ENCODE measurements at places on chromosomes 6 and 20.

DNA sequence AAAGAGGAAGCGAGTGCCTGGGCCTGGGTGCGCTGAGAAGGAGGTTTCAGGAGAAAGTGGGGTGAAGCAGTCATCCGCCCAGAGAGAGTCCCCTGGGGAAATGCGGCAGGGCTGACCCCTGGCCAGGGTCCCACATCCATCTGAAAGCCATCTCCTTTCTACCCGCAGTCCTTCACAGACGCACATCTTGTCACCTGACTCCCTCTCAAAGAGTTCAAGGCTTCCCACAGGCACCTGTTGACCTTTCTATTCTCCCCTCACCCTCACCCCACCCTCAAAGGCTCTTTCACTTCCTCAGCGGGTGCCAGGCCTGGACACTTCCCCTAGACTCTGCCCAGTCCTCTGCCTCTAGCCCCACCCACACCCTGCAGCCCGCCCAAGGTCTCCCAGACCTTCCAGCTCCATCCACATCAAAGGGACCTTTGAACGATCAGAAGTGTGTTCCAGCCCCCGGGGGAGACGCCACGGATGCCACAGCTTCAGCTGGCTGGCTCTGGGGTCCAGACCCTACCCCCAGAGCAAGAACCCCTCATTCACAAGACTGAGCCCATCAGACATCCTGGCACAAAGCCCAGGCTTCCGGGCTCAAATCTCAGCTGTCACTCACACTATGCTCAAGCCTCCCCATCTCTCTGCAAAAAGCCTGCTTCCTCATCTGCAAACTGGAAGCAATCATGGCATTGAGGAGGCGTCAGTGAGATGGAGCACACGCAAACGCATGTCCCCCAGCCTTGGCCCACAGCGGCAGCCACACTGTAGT lies 2.1 kb downstream of the CTSZ start:
- peak overlapping the region; percentile 70 for H3K4me3 ChIP-seq
- DNase-seq: peak; percentile 87
- H3K4me1 ChIP-seq: peaks cover 26% of the 10 kb centered on the region
- H3K27me3 ChIP-seq: no peaks in the 10 kb centered on the region
- peaks cover 25% of the 10 kb centered on the region for H3K36me3 ChIP-seq
- H3K27ac ChIP-seq: peak overlapping the region; percentile 83

- no peak for DNase-seq
- no peak overlapping the region for H3K4me3 ChIP-seq
- no peaks in the 10 kb centered on the region for H3K27me3 ChIP-seq
- no peak overlapping the region for H3K27ac ChIP-seq
These were observed 85.2 kb downstream of the ELOVL4 start for GRCh38 chr6:79862126-79862525.

DNA sequence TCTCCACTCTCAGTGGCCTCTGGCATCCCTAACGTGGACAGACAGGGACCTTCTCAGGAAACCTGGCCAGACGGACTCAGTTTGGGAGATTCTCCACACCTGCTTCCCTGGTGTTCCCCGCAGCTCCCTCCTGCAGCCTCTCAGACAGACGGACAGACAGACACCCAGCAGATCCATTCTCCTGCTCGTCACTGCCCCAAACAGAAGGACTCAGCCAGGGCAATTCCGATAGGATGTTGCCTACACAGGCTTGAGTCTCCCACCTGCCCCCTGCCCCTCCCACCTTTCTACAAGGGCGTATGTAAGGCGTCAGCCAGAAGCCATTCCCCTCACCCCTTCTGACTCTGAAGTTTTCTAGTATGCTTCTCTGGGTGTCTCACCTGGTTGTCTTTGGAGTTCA lies 428 bp downstream of the CCM2L start:
- H3K4me1 ChIP-seq: peaks cover 13% of the 10 kb centered on the region
- H3K27me3 ChIP-seq: no peaks in the 10 kb centered on the region
- H3K27ac ChIP-seq: peak overlapping the region; percentile 74
- no peaks in the 10 kb centered on the region for H3K36me3 ChIP-seq
- DNase-seq: no peak

DNA sequence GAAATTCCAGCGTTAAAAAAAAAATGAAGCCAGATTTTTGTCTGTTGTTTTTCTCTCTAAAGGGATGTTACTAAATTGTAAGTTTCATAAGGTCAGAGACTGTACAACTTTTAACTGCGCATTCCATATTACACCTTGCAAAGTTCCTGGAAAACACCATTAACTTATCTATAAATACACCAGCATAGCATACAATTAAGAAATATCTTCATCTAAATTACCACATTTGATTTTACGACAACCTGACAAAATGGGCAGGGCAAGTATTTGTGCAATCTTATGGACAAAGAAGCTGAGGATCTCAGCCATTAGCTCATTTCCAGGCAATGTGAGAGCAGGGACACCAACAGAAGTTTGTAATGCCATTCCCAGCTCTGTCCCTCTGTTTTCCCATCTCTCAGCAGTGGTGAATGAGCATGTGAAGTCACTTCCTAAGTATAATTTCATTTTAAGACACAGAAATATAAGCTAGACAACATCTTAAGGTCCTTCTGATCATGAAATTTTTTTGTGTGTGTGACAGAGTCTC lies 12.9 kb upstream of the GCM1 start:
- no peaks in the 10 kb centered on the region for H3K36me3 ChIP-seq
- H3K27me3 ChIP-seq: no peaks in the 10 kb centered on the region
- H3K4me3 ChIP-seq: no peak overlapping the region
- no peaks in the 10 kb centered on the region for H3K4me1 ChIP-seq
- DNase-seq: no peak

- no peak for DNase-seq
- no peak overlapping the region for H3K27ac ChIP-seq
These were observed 40.5 kb upstream of the PLCB4 start for GRCh38 chr20:9028419-9028818.

- no peaks in the 10 kb centered on the region for H3K36me3 ChIP-seq
- H3K4me1 ChIP-seq: peaks cover 3% of the 10 kb centered on the region
- DNase-seq: no peak
- H3K27me3 ChIP-seq: no peaks in the 10 kb centered on the region
- no peak overlapping the region for H3K4me3 ChIP-seq
These were observed 63.7 kb upstream of the CCN6 start for GRCh38 chr6:111990214-111990613.

DNA sequence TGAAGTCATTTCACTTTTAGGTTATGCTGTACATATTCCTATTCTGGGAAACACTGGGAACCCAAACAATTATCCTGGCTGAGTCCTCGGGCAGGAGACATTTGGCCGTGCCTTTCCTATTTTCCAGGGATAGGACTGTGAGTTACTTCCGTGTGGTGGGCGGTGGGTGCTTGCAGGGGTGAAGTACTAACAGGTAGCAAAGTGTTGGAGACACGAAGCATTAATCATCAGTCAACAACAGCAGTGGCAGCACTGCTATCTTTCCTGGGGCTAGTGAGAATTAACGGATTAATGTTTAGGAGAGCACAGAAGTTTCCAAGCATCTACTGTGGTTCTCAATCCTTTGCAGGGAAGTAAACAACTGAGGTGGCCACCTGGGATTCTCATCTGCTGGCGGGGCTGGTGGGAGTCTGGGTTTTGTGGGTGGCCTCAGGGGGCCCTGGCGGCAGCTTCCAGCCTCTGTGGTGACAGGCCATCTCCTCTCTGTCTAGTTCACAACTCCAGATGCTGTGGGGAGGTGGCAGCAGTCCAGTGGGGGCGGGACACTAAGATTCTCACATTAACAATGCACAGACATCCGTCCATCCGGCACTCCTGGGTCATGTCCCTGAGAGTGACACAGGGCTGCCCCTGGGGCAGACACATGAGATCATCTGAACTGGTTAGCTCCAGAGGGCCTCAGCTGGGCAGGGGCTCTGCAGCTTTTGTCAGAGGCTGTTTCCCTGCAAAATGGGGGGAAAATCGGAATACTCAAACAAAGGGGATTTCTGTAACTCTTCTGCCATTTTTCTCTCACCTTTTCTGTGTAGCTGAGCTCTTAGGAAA lies 90.9 kb downstream of the GJA10 start:
- no peak overlapping the region for H3K4me3 ChIP-seq
- DNase-seq: peak; percentile 63
- H3K27ac ChIP-seq: peak overlapping the region; percentile 25
- H3K27me3 ChIP-seq: no peaks in the 10 kb centered on the region

All from upper lobe of right lung (tissue), 1 donor.